Activated T-helper 9 cell treated with anti-CD3 and anti-CD28 coated beads, Interleukin-2, amount 50 U/mL, for 16 hours (primary cell): ENCODE measurements at places on chromosomes 11 and 22.

GRCh38 chr11:3226846-3227567 is 5.2 kb downstream of the MRGPRE start:
- no peak for DNase-seq

DNA sequence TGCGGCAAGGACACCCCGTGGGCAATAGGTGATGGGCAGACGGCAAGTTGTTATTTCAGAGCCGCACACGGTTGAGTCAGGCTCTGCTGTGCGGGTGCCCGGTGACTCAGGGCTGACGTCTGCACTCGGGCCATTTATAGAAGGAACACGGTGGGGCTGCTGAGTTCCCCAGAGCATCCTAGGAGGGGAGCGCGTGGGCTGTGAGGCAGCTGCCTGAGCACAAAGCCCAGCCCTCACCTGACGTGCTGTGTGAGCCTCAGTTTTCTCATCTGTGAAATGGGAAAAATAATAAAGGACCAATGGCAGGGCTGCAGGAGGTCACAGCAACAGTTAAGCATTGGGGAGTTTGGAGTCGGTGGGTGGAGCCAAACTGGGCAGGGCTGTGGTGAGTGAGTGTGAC is 11.3 kb upstream of the RHOD start:
- DNase-seq, result no peak

- DNase-seq, result no peak
These were observed 5.0 kb downstream of the CYB561A3 start for GRCh38 chr11:61356706-61357105.

GRCh38 chr11:73662445-73663157 is 16.2 kb downstream of the PLEKHB1 start:
- DNase-seq, result no peak

DNA sequence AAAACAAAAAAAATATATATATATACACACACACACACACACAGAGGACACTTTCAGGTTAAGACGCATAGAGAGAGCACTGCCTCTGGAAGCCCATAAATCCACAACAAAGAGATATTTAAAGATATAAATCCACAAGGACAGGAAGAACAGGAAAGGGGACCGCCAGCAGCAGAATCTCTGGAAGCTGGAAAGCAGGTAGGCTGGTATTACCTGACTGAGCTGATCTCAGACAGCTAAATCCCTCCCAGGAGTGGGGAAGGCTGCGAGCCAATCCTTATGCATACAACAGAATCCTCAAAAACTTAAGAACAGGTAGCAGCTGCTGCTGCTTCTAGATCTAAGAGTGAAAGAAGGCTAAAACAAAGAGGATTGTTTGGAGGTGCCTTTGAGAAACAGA is 1.8 kb upstream of the MCAT start:
- no peak for DNase-seq

DNA sequence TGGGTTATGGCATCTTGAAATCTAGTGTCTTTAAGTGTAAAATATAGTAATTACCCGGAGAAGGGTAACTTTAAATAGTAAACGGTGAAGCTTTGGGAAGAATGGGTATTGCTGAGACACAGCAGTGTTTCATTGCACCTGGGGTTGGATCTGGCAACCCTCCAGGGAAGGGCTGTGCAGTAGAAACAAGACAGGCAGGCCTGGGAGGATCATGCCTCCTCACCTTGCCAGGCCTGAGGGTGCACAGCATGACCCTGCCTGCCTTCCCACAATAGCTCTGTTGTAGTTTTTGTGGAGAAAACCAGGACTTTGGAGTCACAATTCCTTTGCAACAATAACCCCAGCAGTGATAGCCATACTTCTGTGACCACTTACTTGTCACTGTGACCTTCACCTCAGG is 64.6 kb upstream of the ADSL start:
- DNase-seq, result no peak

- no peak for DNase-seq
These were observed 5.5 kb upstream of the APOA1 start for GRCh38 chr11:116842909-116843308.

- DNase-seq, result no peak
These were observed 1.9 kb downstream of the KCNQ1 start for GRCh38 chr11:2446590-2447252.

DNA sequence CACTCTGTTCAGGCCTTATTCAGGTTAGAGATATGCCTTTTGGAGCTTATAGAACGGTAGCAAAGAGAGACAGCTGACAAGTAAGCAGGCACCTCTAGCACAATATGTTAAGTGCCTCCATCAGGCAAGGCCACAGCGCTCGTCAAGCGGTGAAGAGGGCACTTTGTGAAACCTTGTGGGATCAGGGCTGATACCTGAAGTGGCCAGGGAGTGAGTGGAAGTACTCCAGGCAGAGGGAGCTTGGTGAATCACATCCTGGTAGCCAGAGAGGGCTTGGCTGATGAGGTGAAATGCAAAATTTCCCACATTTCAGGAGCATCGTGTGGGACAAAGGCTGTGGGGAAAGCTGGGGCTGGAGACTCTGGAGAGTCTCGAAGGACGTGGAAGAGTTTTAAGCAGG is 87.4 kb downstream of the PKNOX2 start:
- no peak for DNase-seq

DNA sequence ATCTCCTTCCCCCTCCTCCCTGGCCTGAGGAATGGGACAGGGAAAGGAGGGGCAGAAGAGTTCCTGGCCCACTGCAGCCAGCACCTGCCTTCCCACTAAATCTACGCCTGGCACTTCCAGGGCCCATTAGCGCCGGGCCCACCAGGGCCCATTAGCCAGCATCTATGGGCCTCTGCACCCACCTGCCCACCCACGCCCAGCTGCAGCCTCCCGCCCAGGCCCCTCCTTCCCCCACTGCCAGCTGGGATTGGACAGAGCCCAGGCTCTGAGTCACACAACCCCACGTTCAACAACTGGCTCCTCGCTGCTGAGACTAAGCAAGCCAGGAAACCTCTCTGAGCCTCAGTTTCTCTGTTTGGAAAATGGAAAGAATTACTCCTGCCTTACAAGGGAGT is 48.7 kb downstream of the CYTH4 start:
- DNase-seq, result no peak

DNA sequence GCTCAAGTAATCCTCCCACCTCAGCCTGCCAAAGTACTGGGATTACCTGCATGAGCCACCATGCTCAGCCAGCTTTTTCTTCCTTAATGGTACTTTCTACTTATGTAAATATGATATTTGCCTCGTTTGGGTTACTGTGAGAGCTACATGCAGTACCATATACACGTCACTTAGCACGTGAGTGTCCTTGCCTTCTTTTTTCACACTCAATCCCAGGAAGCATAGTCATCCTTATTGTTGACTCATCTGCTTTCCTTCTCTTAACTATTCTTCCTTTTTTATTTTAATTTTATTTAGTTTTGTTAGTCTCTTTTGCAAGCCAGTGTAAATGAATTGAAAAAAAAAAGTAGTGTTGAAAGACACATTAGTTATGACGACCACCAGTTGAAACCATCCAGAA is 205.9 kb downstream of the HIPK3 start:
- no peak for DNase-seq

- no peak for DNase-seq
These were observed 105.1 kb downstream of the CHST1 start for GRCh38 chr11:45560155-45560912.

DNA sequence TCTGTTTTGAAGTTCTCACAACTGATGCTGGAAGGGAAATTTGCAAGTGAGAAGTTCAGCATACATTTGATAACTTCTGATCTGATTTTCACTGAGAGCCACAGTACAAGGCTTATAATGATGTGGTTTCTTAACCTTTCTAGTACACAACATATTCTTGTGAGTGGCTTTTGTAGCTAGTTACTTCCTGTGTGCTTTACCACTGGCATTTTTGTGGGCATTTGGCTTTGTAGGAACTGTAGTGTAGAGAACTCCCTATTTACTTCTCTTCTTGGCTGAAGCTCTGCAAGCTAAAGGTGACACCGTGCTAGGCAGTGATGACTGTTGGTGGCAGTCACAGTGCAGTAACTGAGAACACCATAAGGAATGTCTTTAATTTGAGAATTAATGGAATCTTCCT is 14.9 kb downstream of the USP47 start:
- no peak for DNase-seq

DNA sequence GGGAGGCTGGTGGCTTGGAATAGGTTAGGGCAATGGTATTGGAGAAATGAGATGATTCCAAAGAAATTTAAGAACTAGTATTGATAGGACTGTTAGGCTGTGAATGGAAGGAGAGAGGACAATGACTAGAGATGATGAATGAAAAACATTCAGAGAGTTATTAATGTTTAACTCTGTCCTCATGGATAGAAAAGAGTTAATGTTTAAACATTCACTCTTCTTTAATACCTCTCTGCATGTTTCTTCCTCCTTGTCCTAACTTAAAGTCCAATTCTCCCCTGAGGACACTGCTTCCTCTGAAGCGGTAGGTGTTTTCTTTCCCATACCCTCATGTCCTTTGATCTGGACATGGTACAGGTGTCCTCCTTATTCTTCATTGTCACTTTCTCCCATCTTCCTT is 13.4 kb downstream of the CHEK1 start:
- no peak for DNase-seq

DNA sequence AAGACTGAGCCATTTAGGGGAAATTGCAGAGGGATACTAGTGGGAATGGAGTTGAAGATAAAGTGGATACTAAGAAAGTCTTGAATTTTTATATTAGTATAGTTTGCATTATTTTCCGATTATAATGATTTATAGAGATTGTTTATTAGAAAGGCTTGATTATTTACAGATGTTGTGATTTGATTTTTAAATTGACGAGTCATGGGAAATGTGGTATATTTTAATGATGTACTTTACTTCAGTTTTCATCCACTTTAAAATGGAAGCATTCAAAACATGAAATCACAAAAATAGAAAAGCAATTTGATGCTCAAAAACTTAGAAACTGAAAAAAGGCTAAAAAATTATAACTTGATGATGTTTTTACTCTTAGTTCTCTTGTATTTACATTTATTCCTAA is 21.2 kb downstream of the USP47 start:
- no peak for DNase-seq

GRCh38 chr11:61627850-61628661 is 47.2 kb upstream of the SYT7 start:
- DNase-seq, result no peak

DNA sequence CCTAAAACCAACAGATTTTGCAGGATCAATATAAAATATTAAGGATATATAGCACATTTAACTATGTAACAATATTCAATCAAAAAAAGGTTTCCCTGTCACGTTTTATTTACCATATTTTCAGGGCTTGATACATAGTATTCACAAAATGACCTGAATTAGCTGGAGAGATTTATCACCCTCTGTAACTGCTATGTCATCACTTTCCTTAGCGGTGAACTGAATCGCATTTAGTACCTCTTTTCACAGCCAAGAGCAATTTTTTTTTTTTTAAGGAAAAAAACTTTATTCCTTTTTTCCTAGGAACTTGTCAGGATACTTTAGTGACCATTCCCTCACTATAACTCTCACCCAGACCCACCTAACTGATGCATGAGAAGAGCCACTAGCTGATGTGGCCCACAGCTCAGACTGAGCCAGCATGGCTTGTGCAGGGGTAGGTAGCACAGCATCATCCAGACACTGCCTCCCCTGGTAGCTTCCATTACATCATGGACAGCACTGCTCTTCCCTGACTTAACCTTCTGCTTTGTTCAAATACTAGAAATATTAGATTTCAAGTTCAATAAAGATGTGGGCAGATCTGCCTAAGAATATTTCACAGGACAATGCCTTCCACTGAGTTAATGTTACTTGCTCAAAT is 17.0 kb upstream of the GPR83 start:
- DNase-seq, result no peak

GRCh38 chr11:46597155-46597554 is 3.3 kb upstream of the AMBRA1 start:
- no peak for DNase-seq

GRCh38 chr11:848380-848931 is 5.8 kb downstream of the TSPAN4 start:
- peak; percentile 50 for DNase-seq

GRCh38 chr11:111454561-111455192 is 57.5 kb downstream of the BTG4 start:
- no peak for DNase-seq

DNA sequence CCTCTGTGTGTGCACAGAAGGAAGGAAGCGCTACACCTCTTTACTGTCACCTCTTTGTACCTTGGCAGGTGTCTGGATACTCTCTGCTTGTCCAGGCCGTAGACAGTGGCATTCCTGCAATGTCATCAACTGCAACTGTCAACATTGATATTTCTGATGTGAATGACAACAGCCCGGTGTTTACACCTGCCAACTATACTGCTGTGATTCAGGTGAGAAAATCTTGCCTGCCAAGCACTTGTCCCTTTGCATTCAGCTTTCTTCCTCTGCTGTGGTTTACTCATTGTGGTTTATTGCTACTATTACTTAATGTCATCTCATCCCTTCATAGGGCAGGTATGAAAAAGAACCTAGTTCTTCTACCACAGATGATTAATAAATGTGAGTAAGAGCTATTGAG is 131.9 kb upstream of the MTNR1B start:
- DNase-seq, result no peak

DNA sequence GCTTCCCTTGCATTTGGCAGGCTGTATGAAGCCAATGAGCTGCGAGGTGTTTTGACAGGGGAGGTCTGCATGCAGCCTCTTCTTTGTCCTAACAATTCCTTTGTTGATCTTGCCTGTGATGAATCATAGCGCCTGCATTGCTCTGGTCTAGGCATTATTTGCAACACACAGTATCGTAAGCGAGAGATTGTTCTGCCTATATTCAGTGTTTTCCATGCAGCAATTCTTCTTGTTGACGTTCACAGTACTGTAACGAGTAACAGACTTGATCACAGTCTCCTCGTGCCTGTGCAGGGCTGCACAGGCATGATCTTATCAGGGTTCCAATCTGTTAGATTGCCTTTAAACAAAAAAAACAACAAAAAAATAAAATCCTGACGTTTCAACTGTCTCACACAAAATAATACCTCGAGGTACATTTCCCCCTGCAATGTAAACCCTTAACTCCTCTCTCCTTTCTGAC is 13.9 kb upstream of the ADSL start:
- DNase-seq, result no peak

GRCh38 chr22:36781656-36782627 is 6.0 kb upstream of the IFT27 start:
- peak; percentile 81 for DNase-seq

- DNase-seq, result no peak
These were observed 43.1 kb upstream of the RASSF10 start for GRCh38 chr11:12966002-12966401.
